ENCODE measurements at places on chromosomes 4 and X. TPM values are rescaled to one million over a fixed set of nuclear protein-coding genes. Genes with fewer than 3 reads are reported as not detected.

GRCh38 chr4:4439782-4440181, 52.9 kb downstream of the NSG1 start:
- H3K36me3 ChIP-seq = peaks cover 8% of the 10 kb centered on the region
- no peak overlapping the region for H3K4me3 ChIP-seq
- DNase-seq = no peak
- peaks cover 6% of the 10 kb centered on the region for H3K4me1 ChIP-seq

Gene PNCK
- total RNA-seq = 0.18 TPM

Gene IL21
- 14.5 TPM for total RNA-seq

- H3K27ac ChIP-seq = no peak overlapping the region
- H3K4me1 ChIP-seq = peaks cover 9% of the 10 kb centered on the region
- H3K27me3 ChIP-seq = no peaks in the 10 kb centered on the region
- no peaks in the 10 kb centered on the region for H3K36me3 ChIP-seq
Observed at GRCh38 chrX:15399962-15400391, 15.8 kb upstream of the VEGFD start.

Gene ZFYVE28
- 10.0 TPM for total RNA-seq
